Glutamatergic neuron (in vitro differentiated cells): ENCODE measurements at places on chromosomes 7 and 10. TPM values are rescaled to one million over a fixed set of nuclear protein-coding genes. Genes with fewer than 3 reads are reported as not detected.

DNA sequence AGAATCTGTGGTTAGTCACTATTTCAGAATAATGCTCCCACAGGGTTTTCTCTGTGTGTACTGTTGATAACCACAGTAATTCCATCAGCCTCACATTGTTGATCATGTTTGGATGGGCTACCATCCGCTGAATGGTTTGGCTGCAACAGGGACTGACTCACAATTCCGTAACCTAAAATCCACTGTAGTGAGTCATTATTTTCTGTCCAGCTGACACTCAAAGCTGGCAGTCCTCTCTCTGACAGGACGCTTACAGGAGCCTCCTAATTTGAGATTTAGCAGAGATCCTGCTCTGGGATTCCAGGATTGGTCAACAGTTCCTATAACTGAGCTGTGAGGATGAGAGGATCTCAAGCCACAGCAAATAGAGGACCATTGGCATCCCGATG, 32.7 kb downstream of the VWA2 start:
- DNase-seq: no peak
- H3K36me3 ChIP-seq: no peaks in the 10 kb centered on the region
- peaks cover 3% of the 10 kb centered on the region for H3K27me3 ChIP-seq
- no peaks in the 10 kb centered on the region for H3K4me1 ChIP-seq

DNA sequence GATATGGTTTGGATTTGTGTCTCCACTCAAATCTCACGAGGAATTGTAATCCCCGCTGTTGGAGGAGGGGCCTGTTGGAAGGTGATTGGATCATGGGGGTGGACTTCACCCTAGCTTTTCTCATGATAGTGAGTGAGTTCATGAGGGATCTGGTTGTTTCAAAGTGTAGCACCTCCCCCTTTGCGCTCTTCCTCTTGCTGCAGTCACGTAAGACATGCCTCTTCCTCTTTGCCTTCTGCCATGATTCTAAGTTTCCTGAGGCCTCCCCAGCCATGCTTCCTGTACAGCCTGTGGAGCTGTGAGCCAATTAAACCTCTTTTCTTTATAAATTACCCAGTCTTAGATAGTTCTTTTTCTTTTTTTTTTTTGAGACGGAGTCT, 17.1 kb downstream of the CDNF start:
- peaks cover 2% of the 10 kb centered on the region for H3K27me3 ChIP-seq
- DNase-seq: no peak
- no peaks in the 10 kb centered on the region for H3K36me3 ChIP-seq
- peaks cover 1% of the 10 kb centered on the region for H3K4me1 ChIP-seq
- no peak overlapping the region for H3K4me3 ChIP-seq
- H3K27ac ChIP-seq: no peak overlapping the region

DNA sequence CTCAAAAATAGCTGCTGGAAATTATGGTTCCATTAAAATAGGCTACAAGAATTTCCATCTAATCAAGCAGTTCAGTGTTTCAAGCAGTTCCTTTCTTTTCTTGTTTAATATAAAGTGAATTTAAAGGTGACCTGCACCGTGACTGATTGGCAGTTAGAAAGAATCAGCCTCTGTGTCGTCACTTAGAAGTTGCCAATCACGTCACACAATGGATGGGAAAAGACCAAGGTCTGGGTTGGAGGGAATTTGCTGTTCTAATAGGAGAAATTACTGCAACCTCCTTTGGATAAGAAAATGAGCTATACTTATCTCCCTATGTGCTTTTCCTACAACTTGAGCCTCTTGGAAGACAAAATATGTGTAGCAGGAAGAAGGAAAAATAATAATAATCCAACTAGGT, 219.4 kb upstream of the KMT2E start:
- no peaks in the 10 kb centered on the region for H3K36me3 ChIP-seq
- DNase-seq: no peak
- no peak overlapping the region for H3K27ac ChIP-seq
- H3K4me3 ChIP-seq: no peak overlapping the region
- H3K4me1 ChIP-seq: no peaks in the 10 kb centered on the region

DNA sequence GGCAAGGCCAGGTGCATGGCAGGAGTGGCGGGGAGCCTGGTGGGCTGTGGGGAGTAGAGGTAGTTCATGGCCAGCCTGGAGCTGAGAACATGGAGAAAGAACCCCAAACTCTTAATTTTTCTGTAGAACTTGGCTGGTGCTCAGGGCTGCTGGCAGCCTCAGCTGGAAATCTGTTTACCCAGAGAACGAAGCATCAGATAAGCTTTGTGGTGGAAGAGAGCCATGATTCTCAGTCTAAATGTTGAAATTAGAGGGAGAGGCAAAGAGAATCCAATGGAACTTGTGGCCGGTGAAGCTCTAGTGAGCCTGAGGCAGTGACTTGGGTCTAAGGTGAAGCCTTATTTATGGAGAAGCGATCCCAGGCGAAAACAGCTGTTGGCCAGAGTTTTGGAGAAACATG, 126.4 kb downstream of the CCDC3 start:
- H3K4me3 ChIP-seq: no peak overlapping the region
- H3K36me3 ChIP-seq: no peaks in the 10 kb centered on the region
- DNase-seq: no peak

DNA sequence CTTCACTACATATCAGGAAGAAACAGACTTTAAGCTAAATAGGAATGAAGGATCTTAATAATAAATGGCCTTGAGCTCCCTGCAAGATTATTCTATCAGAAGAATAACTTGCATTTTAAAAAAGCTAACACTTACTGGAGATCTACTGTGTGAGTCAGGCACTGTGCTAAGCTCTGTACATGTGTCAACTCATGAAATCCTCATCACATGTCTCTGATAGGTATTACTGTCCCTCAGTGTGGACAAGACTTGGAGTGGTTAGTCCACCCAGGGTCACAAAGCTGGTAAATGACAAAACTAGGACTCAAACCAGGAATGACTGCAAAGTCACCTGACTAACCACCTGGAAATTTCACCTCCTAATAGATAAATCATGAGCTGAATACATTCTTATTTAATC, 57.1 kb upstream of the KCTD7 start:
- no peak for DNase-seq
- H3K27me3 ChIP-seq: peaks cover 2% of the 10 kb centered on the region
- no peak overlapping the region for H3K4me3 ChIP-seq
- H3K27ac ChIP-seq: no peak overlapping the region

DNA sequence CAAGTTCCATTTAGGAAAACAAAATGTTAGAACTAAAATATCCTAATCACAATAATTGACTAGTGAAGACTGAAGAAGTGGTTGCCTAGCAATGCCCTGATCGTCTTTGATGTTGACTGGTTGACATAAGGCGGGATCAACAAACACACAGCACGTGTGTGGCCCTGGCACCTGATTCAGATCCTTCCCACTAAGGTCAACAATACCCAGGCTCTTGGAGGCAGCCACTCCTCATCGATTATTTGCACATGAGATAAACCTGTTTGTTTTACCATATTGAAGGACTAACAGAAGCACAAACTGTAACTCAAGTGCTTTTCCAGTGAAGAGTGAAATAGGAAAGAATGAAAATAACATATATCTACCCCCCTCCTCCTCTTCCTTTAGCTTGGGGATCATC, 15.6 kb downstream of the FANK1 start:
- H3K27me3 ChIP-seq: peaks cover 2% of the 10 kb centered on the region
- no peak overlapping the region for H3K27ac ChIP-seq
- no peak overlapping the region for H3K4me3 ChIP-seq

Gene CRPPA
- 5.3 TPM for total RNA-seq

Gene NODAL
- not detected for total RNA-seq

Gene ZDHHC6
- total RNA-seq: 33.0 TPM

Gene DDC
- 3.8 TPM for total RNA-seq

Gene VPS50
- 31.7 TPM for total RNA-seq
